Temporal lobe (tissue), 4 donors: ENCODE measurements at places on chromosomes 7 and 10. TPM values are rescaled to one million over a fixed set of nuclear protein-coding genes. Genes with fewer than 3 reads are reported as not detected.

SLC26A3 gene
- total RNA-seq: not detected

HOXA5 gene
- total RNA-seq: not detected

SPDYE1 gene
- total RNA-seq: not detected

CBX3 gene
- total RNA-seq: 166 TPM

PTPRZ1 gene
- total RNA-seq: 359 TPM

XPNPEP1 gene
- total RNA-seq: 55.3 TPM

BUD31 gene
- total RNA-seq: 42.5 TPM

TBRG4 gene
- 35.9 TPM for total RNA-seq

TRUB1 gene
- total RNA-seq: 37.6 TPM

MARVELD1 gene
- total RNA-seq: 3.0 TPM

TMEM273 gene
- total RNA-seq: 1.2 TPM

DEPP1 gene
- 3.4 TPM for total RNA-seq

PDGFA gene
- 19.7 TPM for total RNA-seq

RELN gene
- total RNA-seq: 52.6 TPM

SLC13A1 gene
- total RNA-seq: not detected

SHTN1 gene
- 78.2 TPM for total RNA-seq

CHRM2 gene
- total RNA-seq: 6.4 TPM

ADAM22 gene
- 73.5 TPM for total RNA-seq

NKX1-2 gene
- total RNA-seq: 0.25 TPM

BTBD16 gene
- total RNA-seq: not detected

ZNF467 gene
- 1.2 TPM for total RNA-seq

ENO4 gene
- total RNA-seq: 1.2 TPM

AKR1C8 gene
- not detected for total RNA-seq

FOXP2 gene
- 19.2 TPM for total RNA-seq

ETV1 gene
- 34.4 TPM for total RNA-seq

ARPC1A gene
- total RNA-seq: 70.1 TPM

FXYD4 gene
- not detected for total RNA-seq

CALML3 gene
- not detected for total RNA-seq

PHYH gene
- total RNA-seq: 17.0 TPM
